ENCODE measurements at places on chromosomes 3 and 15. TPM values are rescaled to one million over a fixed set of nuclear protein-coding genes. Genes with fewer than 3 reads are reported as not detected.

The GHSR gene
- not detected for total RNA-seq

The ANKUB1 gene
- not detected for total RNA-seq

DNA sequence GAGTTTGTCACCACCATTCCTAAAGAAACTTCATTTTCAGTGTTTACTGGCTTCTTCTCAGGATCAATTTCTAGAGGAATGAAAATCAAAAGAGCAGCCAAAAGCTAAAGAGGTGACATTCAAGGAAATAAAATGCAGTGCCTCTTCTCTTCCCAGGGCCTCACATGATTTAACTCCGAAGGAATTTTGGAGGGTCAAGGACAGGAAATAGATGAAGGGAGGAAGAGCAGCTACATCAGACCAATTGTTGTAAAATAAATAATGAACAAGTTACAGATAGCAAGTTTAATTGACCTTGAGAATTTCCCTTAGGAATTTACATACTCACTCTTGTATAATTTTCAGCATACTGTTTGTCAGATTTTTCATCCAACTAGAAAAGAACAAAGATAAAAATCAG is 78.1 kb downstream of the LRRFIP2 start:
- DNase-seq: no peak

DNA sequence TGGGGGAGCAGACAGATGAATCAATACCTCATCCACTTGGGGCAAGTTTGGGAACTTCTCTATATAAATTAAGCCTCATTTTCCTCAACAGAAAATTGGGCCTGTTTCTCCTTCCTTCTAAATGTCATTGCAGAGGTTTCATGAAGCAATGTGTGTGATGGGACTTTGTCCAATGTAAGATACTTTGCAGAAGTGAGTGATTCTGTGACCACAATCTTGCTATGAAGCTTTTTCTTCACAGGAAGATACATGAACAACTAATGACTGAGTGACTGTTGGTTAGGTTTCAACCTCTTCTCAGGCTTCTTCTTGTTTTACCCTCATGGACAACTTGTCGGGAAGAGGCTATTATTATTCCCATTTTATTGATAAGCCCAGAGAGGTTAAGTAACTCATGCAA is 11.0 kb downstream of the TMEM45A start:
- DNase-seq: no peak

DNA sequence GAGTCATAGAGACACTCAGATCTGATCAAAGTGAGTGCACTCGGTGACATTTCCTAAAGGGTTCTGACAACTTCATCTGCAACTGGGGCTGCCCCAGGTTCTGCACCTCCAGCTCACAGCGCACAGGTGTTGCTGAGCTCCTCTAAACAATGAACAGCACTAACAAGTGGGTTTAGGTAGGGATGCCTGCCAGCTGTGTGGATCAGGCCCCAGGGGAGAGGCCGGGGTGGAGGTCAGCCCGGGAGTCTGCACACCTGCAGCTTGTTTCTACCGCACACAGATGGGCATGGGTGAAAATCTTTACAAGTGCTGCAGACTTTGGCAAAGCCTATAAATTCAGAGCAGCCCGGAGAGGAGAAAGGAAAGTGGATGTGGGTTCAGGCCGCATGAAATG is 355 bp downstream of the FBXW12 start:
- no peak for DNase-seq

DNA sequence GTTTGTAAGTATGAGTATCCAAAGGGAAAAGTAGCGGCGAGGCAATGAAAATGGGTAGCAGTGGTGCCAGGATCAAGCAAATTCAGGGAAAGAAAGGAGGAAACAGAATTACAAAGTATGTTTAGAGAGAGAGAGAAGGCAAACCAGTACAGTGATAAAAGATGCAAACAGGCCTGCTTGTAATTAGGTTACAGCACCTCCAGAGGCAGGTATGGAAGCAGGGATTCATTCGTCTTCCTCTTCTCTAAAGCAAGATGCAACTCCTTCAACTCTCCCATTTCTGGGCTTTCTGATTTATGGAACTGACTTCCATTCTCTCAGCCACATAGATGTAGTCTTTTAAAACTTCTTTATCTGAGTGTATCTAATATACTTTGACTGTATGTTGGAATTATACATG is 68.0 kb downstream of the CRYBG3 start:
- DNase-seq: no peak

GRCh38 chr3:56702490-56703315 is 19.6 kb upstream of the TASOR start:
- DNase-seq: peak; percentile 41

DNA sequence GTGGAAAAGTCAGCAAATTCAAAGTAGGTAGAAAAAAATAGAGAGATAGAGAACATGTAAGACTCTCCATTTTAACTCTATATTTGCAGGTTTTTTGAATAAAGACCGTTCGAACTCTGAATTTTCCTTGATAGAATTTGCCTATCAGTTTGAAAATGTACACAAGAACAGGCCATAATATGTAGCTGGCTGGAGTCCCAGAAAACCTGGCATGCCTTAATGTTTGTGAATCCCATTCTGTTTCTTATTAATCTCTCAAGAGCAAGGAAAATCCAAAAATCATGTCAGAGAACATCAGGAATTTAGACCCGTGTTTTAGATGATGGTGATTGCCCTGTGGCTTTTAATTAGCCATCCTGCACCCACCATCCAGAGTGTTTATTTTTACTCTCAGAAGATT is 7.2 kb upstream of the CFAP161 start:
- no peak for DNase-seq

- DNase-seq: no peak
Measured at GRCh38 chr3:249587-250262, 53.2 kb downstream of the CHL1 start.

DNA sequence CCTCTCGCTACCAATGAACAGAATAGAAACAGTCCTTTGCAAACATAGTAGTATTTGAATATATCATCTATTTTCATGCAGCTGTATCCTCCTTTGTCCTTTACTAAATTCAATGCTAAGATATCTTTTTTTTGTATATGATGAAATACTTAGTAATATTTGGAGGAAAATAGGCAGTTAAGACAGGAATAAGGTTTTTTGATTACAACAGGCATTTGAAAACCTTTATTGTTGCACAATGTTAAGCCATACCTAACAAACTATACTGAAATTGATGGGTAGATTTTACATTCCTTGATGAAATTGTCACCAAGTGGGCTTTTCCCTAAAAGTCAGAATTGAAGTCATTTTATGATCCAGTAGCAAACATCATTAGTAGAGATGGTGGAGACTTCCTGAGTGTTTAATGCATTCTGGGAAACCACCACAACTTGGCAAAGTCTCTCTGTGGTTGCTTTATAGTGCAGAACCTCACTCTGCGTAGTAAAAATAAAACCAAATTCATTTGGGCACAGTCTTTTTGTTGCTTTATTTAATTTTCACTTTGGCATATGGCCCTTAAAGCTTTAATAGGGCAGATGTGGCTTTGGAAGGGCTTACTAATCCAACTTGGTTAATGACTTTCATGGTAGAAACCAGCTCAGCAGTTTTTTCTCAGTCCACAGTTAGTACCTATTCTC is 216.0 kb downstream of the DIPK2A start:
- no peak for DNase-seq

DNA sequence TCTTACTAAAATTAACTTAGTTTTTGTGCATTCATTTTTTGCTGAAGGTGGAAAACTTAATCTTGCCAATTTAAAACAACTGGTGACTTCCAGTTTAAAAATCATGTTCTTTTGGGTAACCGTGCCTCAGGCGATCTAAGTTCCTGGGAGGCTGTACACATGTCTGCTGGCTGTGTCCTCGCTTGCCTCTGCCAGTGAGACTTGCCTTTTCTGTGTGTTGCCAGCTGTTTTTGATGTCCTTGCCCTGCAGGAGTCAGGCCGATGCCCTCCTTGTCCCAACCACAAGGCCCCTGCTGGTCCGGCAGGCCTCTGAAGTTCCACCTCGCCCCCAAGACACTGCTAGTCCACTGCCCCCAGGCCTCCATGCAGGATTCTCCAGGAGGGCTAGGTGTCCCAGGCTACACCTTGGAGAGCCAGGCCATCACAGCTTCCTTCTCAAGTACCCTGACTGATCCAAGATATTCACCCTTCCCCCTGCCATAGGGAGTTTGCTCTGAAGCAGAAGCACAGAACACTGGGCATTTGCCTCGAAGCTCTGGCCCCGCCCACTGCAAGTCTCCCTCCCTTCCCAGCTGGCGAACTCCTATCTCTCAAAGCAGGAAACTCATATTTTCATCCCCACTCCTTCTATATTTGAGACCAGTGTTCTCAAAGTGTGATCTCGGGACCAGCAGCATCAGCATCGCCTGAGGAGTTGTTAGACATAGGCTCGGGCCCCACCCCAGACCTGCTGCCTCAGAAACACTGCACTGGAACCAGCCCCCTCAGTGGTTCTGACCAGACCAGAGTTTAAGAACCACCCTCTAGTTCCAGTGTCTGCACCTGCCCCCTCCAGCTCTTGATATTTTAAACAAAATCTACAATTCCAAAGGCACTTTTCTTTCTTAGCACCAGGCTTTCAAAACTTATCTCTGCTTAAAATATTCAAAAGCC is 185.8 kb upstream of the UBE2E1 start:
- no peak for DNase-seq

GRCh38 chr15:41256577-41257038 is 25.5 kb downstream of the CHP1 start:
- no peak for DNase-seq

- DNase-seq: no peak
Measured at GRCh38 chr3:56413911-56414310, 54.4 kb downstream of the ERC2 start.

DNA sequence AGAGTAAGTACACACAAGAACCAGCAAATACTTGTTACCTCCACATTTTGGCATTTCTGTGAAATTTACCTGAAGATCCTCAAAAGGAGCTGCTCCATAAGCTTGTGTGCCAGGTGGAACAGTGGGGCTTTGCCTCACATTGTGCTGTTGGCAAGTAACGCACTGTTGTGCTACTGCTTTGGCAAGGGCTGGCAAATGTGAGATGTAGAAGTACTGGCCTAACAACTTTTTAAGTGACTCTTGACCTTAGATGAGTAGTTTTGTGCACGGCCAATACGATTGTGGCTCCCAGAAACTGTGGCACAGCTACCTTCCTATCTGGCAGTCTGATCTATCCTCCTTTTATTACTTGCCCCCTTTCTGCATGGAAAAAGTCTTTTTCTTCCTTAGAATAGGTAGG is 337.0 kb downstream of the KCNH8 start:
- no peak for DNase-seq

DNA sequence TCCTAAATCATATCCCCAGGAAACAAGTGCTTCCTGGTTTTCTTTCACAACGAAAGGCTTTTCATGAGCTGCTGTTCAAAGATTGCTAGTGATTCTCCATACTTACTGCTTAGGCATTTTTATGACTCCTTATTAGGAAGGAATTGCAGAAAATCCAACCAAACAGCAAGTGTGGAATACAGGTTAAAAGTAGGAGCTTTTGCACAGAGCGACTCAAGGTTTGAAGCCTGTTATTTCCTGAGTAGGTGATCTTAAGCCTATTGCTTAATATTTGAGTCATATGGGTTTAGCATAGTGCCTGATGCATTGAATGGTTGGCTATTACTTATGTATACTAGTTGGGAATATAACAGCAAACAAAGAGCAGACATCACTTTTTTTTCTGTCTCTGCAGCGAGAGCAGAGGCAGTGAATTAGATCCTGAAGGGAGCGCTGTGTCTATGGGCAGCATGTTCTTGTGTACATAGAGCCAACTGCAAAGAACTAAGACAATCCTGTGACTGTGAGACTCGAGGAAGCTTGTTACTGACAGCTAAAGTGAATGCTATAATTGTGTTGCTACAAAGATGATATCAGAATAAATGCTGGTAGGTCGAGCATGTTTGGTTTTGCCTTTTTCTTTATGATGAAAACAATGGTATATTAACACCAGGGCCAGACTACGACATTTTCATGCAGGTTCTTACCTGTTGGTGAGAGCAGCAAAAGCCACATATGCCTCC is 6.3 kb downstream of the TM4SF1 start:
- DNase-seq: no peak

GRCh38 chr15:59384507-59384906 is 11.8 kb upstream of the MYO1E start:
- no peak for DNase-seq

GRCh38 chr15:53830707-53831386 is 71.4 kb upstream of the WDR72 start:
- DNase-seq: no peak

DNA sequence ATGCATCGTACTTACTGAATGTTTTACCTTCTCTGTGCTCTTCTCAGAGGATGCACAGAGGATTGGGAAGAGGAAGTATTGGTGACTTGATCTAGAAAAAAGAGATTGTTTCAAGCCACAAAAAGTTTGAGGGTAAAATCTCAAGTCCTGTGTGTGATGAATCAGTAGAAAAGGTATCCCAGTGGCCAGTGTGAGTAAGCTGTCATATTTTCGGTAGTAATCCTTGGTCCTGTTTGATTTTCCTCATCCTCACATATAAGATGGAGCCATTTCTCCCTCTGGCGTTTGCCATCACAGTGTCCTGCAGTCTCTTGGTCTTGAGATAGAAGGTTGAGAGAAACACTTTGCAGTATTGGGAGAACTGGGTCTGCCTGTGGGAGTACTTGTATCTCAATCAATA is 166.8 kb downstream of the LPP start:
- DNase-seq: no peak

GRCh38 chr15:29857221-29857789 is 35.0 kb upstream of the TJP1 start:
- DNase-seq: no peak

- no peak for DNase-seq
Measured at GRCh38 chr15:77807115-77807514, 174.4 kb upstream of the LINGO1 start.

GRCh38 chr3:32302601-32303398 is 64.3 kb downstream of the CMTM8 start:
- no peak for DNase-seq

DNA sequence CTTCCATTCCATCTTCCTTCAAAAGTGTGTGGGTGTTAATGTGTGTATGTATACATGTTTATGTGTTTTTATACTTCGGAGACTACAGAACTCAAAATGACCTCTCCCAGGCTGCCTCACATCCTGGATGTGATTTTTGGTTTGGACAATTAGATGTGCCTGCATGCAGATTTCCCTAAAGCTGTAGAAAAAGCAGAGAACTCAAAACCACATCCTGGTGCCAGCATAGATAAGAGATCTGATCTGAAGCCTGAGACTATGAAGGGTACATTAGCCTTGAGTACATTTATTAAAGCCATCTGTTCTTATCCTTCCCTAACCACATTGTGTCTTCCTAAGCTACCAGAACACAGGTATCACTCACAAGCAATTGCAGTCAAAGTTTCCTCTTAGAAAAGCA is 319.4 kb upstream of the RASGRP1 start:
- DNase-seq: no peak

GRCh38 chr15:40306908-40307307 is 827 bp downstream of the PLCB2 start:
- DNase-seq: no peak

DNA sequence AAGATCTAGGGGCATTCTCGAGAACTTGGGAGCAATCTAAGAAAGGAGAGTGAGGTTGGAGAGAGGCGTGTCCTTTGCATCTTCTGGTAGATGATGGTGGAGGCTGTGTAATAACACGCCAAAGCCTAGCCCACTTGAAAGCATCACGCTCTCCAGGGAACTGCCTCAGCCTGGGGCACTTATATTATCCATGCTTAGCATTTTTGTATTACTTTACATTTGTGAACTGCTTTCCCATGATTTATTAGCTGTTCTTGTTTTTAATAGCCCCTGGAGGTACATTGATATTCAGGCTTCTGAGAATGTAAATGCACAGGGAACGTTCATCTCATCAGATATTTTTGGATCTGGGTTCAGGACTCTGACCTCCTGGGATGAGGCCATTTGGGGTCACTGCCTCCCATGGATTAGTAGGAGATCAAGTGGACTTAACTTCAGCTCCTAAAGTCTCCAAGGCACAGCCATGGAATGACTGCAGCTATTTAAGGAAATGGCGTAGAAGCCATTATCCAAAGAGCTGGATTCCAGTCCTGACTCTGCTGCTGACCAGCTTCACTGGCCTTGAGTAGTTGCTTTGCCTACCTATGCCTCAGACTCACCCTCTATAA is 124.9 kb downstream of the LPP start:
- DNase-seq: no peak
